ENCODE measurements at places on chromosomes 3 and 15.

- no peak for DNase-seq
Observed at GRCh38 chr3:141408596-141408995, 40.3 kb downstream of the ZBTB38 start.

GRCh38 chr3:159928666-159929065, 60.0 kb upstream of the IL12A start:
- no peak for DNase-seq

- DNase-seq = no peak
Observed at GRCh38 chr3:24388159-24388558, 106.5 kb downstream of the THRB start.

GRCh38 chr3:52998771-52999513, 46.9 kb downstream of the SFMBT1 start:
- DNase-seq = no peak

GRCh38 chr3:188635258-188636042, 481.5 kb downstream of the LPP start:
- DNase-seq = no peak

GRCh38 chr3:49413338-49413734, 1.1 kb downstream of the TCTA start:
- no peak for DNase-seq

- DNase-seq = no peak
Observed at GRCh38 chr15:96322536-96323318, 7.8 kb upstream of the NR2F2 start.

DNA sequence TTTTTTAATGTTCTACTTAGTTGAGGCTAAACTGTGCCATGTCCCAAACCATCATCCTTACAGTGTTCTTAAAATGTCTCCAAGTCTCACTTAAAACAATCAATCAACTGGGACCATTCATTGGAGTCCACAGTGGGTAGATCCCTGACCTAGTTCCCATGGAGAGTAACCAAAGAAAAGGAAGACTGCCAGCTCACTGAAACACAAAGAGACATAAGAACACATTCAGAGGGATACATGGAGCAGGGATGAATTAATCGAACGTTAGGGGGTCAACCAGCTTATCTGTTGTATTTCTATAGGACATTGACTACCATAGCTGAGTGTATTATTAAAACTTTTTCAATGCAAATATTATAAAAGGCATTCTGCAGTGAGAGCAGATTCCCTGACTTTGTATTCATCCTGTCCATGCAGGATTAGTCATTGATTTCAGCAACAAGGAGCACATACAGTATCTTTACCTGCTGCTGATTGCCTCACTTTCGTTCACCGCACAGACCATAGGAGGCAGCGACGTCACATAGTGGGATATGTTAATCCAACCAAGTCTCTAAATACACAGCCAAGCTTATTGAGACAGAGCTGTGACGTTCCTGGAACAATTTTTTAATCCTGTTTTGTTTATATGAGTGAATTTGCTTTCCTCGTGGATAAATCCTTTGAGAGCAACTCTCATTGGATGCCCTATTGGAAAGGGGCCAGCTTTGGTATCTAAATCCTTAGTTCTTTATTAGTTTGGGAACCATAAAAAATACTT, 364.9 kb upstream of the RBMS3 start:
- DNase-seq = no peak

GRCh38 chr3:49495023-49495422, 25.0 kb downstream of the DAG1 start:
- DNase-seq = no peak

- DNase-seq = no peak
Observed at GRCh38 chr3:197339841-197340520, 41.6 kb upstream of the DLG1 start.

All from CD4-positive, alpha-beta T cell treated with Interleukin-10 for 1 hour (primary cell).